Activated gamma-delta T cell treated with anti-CD3 and anti-CD28 coated beads, Interleukin-2, amount 50 U/mL, for 16 hours (primary cell): ENCODE measurements at places on chromosomes 3 and 15.

DNA sequence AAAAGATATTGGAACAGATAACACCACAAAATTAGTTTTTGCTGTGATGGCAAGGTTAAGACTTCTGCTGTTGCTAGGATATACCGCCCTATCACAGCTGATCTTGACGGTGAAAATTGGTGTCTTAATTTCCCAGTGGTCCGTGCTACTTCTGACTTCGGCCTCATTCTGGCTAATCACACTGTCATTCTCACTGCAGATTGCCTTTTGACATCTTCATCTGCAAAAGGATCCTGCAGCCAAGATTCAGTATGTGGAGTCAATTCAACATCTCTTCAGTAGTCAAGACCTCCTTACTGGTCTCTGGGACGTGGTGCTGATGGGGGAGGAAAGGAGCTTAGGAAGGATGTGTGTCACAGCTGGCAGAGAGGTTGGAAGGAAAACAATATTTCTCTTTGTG, 438.6 kb downstream of the WDR72 start:
- DNase-seq, result no peak

DNA sequence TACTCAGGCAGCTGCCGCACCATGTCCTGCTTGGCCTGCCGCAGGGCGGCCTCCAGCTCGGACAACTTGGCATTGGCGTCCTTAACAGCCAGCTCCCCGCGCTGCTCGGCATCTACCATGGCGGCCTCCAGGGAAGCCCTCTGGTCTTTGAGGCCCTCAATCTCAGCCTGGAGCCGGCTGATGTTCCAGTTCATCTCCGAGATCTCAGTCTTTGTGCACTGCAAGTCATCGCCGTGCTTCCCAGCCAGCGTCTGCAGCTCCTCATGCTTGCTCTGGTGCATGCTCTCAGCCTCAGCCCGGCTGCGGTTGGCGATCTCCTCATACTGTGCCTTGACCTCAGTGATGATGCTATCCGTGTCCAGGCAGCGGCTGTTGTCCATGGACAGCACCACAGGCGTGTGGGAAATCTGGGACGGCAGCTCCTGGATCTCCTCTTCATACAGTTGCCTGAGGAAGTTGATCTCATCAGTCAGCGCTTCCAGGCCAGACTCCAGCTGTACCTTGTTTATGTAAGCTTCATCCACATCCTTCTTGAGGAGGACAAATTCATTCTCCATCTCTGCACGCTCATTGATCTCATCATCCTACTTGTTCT, 15.5 kb upstream of the PSTPIP1 start:
- DNase-seq, result no peak

DNA sequence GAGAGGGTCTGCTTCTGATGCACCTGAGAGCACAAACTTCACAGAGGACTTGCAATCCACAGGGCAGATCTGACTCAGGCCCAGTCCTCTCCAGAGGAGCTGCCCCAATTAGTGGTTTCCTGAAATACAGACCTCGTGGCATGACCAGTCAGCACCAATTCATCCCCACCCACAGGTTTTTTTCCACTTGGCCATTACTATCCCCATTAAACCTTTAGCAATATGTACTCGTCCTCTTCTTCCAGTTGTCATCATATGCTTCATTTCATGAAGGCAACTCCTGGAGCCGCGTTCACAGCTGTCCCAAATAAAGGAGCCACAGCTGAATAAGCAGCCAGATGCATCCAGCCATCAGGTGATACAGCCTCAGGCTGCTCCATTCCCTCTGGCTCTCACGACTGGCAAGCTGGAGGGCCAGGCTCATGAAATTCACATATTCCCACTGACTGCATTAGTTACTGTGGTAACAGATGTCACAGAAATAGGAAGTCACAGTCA, 163.1 kb downstream of the FMN1 start:
- DNase-seq, result no peak

- DNase-seq, result no peak
Measured at GRCh38 chr3:176785171-176785570, 412.1 kb downstream of the TBL1XR1 start.
